ENCODE measurements at places on chromosomes 12 and 14.

- DNase-seq, result no peak
Observed at GRCh38 chr14:104331871-104332605, 193.7 kb downstream of the KIF26A start.

GRCh38 chr12:52521175-52521567, 977 bp upstream of the KRT5 start:
- DNase-seq, result no peak

- no peak for DNase-seq
Observed at GRCh38 chr12:100265732-100266584, 921 bp downstream of the DEPDC4 start.

- DNase-seq, result no peak
Observed at GRCh38 chr12:116080415-116080814, 197.1 kb downstream of the MED13L start.

- DNase-seq, result no peak
Observed at GRCh38 chr12:81792666-81793065, 33.5 kb upstream of the PPFIA2 start.

GRCh38 chr12:12986775-12987331, 13.2 kb downstream of the HEBP1 start:
- DNase-seq, result no peak

GRCh38 chr12:78149459-78149858, 318.8 kb downstream of the NAV3 start:
- DNase-seq, result no peak

DNA sequence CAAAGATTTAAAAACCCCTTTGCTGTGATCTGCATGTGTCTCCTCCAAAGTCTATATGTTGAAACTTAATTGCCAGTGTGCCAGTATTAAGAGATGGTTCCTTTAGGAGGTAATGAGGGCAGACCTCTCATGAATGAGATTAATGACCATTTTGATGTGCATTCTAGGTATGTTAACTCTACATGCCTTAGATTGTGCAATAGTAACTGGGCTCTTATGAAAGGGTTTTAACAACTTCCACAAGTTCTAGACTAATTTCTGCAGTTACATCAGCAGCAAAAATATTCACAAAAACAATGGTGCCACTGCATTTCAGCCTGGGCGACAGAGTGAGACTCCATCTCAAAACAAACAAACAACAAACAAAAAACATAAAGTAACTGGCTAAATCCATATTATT, 3.8 kb upstream of the TAS2R10 start:
- DNase-seq, result no peak

DNA sequence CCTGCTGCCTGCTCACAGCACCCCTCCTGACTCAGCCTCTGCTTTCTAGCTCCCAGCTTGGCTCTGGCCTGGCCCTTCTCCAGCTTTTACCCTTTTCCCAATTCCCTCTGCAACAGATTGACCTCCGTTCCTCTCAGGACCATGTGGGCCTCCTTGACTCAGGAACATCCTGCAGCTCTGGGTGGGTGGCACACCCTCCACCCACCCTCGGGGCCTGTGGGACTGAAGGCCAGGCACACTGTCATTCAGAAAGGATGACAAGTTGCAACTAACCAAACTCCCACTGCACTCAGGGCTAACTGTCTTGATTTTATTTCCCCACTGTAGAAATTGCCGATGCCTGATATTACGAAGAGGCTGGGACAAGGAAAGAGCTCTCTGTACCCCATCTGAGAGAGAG, 59.4 kb downstream of the HELB start:
- DNase-seq, result no peak

GRCh38 chr14:74364271-74364880, 16.1 kb downstream of the VRTN start:
- no peak for DNase-seq

DNA sequence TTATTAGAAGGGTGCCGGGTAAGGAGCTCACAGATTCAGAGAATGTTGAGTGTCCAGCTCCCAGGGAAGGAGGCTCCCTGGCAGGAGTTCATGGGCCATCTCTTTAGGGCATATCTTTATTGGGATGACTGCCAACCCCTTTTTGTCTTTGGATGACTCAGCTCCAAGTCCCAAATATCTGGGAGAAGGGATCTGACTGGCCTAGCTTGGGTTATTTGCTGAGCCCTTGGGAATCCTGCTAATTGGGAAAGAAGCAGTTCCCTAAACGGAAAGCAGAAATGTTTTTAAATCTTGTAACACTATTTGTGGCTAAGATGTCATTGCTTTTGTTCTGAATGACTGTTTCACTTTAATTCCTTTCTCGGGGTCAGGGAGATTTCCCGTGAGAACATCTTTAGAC, 12.6 kb downstream of the DDX55 start:
- DNase-seq, result no peak

- DNase-seq, result no peak
Observed at GRCh38 chr14:89264196-89264800, 152.7 kb downstream of the FOXN3 start.

DNA sequence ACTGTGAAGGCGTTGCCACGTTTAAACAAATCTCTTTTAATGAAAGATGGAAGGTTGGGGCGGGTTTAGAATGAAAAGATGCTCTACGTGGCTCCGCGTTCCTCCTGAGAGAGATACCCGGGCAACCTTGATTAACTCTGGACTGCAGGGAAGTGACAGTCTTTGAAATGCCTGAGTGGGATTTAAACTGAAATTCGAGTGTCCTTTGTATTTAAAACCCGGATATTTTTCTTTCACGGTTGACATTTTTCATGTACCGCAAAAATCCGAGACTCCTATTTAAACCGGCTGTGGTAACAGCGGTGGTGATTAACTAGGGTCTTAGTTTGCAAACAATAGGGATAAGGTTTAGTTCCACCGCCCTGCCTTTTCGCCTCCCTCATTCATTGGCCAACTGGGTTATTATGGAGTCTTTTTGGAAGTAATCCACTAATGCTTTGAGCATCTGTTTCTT, 707 bp downstream of the G2E3 start:
- DNase-seq, result no peak

- DNase-seq, result no peak
Observed at GRCh38 chr12:3753544-3754284, 805 bp upstream of the CRACR2A start.

DNA sequence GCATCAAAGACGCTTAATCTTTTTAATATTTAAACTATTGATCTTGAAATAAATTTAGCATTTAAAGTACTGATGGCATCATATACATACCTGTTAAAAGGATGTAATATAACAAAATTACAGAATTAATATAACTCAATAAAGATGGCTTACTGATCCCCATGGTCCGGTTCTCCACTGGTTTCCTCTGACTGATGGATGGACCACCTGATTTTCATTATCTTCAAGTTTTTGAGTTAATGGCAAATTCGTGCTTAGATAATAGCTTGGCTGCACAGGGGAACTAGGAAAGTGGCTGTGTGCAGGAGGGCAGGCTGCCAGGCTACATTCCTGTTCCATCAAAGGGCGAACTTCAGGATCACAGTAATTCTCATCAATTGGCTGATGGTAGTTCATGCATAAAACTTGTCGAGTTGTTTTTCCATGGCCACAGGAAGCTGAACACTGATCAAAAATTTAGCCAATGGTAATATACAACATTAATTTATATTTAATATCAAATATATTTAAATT, 123.9 kb downstream of the ADAMTS20 start:
- DNase-seq, result no peak

DNA sequence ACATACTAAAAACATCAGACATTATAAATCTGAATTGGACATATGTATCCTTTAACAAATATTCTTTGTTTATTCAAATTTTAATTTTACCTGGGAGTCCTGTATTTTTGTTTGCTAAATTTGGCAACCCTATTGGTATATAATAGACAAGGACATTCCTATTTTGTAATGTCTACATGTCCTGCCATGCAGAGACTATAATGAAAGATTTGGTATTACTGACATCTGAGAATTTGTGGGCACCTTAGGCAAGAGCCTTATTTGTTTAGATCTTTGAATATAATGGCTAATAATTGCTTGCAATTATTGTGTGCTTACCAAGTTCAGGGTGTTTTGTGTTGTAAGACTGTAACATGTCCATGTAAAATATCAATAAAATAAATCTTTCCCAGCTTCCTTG, 334.4 kb downstream of the KCNH5 start:
- DNase-seq, result no peak
